ENCODE measurements at places on chromosomes 11 and 22. TPM values are rescaled to one million over a fixed set of nuclear protein-coding genes. Genes with fewer than 3 reads are reported as not detected.

SLC5A1 gene
- total RNA-seq, result not detected

- no peak for DNase-seq
Observed at GRCh38 chr11:79720115-79720514, 279.3 kb upstream of the TENM4 start.

GRCh38 chr22:37454857-37455686 is 27.8 kb upstream of the ELFN2 start:
- DNase-seq, result peak; percentile 94

- peak; percentile 40 for DNase-seq
Observed at GRCh38 chr11:92224407-92225124, at the start of gene FAT3. Gene FAT3, plus strand, starts transcription at chr11:92224818. Its CDS starts 127,295 bp downstream, at chr11:92352113.

ZP1 gene
- total RNA-seq, result 1.9 TPM

Data from HT1080 (cell line).